ENCODE measurements at places on chromosomes 2 and 18. TPM values are rescaled to one million over a fixed set of nuclear protein-coding genes. Genes with fewer than 3 reads are reported as not detected.

DNA sequence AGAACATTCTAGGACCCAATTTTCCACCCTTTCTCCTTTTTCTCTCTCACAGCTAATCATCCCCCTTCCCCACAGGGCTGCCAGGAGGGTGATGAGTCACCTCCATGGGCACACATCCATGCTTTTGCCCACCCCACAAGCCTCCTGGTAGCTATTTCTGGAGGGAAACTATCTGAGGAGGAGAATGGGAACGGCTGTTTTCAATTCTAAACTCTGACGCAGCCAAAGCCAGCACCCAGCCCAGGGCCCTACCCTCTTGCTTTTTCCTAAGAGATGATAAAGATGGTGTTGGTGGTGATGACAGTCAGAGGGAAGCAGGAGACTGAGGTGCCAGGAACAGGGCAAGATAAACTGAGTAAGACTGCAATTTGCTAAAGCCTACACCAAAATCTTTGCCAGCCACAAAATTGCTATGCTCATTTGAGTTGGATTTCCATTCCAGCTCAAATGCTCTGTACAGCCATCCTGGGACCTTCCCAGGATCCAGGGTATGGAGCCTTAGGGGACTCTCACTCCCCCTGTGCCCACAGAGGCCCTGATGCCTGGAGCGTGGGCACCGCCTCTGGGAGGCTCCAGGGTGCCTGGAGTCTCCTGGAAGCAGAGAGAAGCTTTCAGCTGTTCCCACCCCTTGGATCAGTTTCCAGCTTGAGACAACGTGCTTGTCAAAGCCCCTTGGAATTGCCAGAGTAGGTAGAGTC lies 62.0 kb upstream of the FZD7 start:
- DNase-seq: no peak

DNA sequence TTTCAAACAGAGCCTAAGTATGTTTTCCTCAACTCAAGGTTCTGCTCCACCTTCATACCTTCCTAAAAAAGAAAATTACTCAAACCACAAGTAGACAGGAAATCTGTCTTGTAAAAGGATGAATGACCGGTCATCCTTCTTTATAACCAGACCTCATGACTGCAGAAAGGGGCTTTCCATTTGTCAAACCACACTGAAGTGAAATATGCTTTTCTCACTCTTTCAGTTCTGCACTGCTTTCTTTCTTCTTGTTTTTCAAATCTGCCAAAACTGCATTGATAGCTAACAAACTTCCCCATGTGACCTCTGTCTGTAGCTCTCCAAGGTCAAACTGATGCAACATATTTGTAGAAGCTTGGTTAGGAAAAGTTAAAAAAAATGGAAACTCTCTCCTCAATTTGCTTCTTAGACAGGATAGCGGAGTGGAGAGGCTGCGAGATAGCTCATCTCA lies 308.9 kb upstream of the CCDC68 start:
- no peak for DNase-seq

DNA sequence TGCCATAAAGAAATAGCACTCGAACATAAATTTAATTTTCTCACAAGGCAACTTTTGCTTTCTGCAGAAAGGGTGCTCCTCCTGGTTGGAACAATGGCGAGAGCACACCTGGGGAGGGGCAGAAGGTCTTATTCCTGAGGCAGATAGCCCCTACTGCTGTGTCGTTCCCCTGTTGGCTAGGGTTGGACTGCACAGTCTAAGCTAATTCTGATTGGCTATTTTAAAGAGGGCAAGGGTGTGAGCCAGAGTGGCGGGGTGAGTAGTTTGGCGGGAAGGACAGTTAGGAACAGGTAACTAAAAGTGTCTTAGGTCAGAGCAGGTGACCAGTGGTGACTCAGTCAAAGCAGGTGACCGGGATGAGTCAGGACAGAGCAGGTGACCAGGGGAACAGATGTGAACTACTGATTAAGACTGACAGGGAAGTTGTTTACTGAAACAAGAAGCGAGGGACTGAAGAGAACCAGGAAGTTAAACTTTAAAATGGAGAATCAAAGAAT lies 49.7 kb upstream of the AGAP1 start:
- no peak for DNase-seq

DNA sequence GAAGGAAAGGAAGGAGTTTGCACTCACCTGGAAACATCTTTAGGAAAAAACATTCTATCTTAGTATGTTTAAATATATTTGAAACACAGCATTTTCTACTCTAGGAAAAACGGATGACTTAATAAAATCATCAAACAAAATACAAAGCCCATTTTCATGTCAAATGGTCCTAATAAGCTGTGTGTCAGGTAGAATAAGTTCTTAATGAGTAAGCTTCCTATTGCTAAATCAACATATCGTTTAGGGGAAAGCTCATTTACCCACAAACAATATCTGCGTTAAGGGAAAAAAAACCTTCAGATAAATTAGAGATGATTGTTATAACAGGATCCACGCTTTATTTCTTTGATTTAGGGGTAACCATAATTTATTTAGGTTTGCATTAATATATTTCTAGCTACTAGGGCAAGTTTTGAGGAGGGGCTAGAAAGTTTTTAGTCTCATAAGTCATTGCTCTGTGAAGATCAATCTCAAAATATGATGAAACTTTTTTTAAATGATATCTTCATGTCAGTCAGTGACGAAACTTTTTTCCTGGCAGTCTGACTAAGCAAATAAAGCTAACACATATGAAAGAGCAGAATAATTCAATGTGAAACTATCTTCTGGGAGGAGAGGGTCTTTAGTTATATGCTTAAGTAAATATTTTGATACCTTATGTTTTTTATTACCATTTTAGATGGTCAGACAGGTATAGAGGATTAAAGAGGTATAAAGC lies 147.1 kb downstream of the WDSUB1 start:
- no peak for DNase-seq

GRCh38 chr2:223815186-223815883 lies 22.0 kb downstream of the AP1S3 start:
- DNase-seq: no peak

GRCh38 chr18:28086670-28087552 lies 90.0 kb downstream of the CDH2 start:
- DNase-seq: no peak

DNA sequence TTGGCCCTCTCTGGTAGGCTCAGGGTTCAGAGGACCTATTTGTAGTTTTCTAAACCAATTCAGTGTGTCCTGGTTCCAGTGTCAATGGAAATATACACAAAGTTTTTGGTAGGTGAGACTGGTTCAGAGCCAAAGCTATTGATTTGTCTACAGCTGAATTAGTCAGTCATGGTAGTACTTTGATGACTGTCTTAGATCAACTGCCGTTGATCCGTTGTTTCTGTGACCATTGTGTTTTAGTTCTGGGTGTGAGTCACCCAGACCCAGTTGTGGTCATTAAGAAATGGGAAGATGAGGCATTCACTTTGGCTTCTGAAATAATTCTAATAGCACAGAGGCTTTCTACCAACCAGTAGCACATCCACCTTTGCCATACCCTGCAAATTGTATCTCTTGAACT lies 16.0 kb upstream of the RPE start:
- no peak for DNase-seq

DNA sequence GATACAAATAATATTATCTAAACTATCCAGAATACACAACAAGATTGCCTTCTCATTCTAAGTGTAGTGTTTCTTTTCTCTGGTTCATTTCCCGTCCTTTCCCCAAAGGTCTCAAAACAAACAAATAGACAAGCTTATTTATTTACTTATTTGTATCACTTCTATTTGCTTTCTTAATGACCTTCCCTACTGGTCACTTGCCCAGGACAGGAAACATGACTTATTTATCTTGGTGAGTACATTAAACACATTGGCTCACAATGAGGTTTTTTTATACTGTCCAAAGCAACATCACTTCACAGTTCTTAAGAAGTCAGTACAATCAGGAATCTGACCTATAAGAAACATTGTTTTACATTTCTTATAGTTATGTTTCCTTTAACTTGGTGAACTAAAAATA lies 123.3 kb upstream of the KYNU start:
- no peak for DNase-seq

GRCh38 chr2:134773759-134774742 lies 55.3 kb upstream of the TMEM163 start:
- no peak for DNase-seq

GRCh38 chr2:134603966-134604365 lies 114.8 kb downstream of the TMEM163 start:
- DNase-seq: no peak

- no peak for DNase-seq
Observed at GRCh38 chr2:17257189-17257909, 260.9 kb downstream of the RAD51AP2 start.

- DNase-seq: no peak
Observed at GRCh38 chr18:72128649-72129048, 415.5 kb downstream of the CBLN2 start.

Gene SLC14A1
- total RNA-seq: 2.8 TPM

Gene FAM237A
- not detected for total RNA-seq

Gene FBXO15
- 1.3 TPM for total RNA-seq

Gene DIPK1C
- total RNA-seq: not detected

Gene ACAA2
- 10.0 TPM for total RNA-seq

Gene CDH2
- total RNA-seq: not detected

Gene PHLPP1
- total RNA-seq: 11.4 TPM

Measured in CD8-positive, alpha-beta T cell (primary cell).